ENCODE measurements at places on chromosomes 2 and 18. TPM values are rescaled to one million over a fixed set of nuclear protein-coding genes. Genes with fewer than 3 reads are reported as not detected.

GPR45 gene
- total RNA-seq = not detected

ABCG8 gene
- not detected for total RNA-seq

SPP2 gene
- not detected for total RNA-seq

ANKRD29 gene
- 32.9 TPM for total RNA-seq

FRZB gene
- 3.9 TPM for total RNA-seq

ACMSD gene
- not detected for total RNA-seq

CD207 gene
- 2.5 TPM for total RNA-seq

GRCh38 chr2:209008636-209009287 lies 415.1 kb upstream of the MAP2 start:
- no peaks in the 10 kb centered on the region for H3K36me3 ChIP-seq
- H3K4me1 ChIP-seq = no peaks in the 10 kb centered on the region
- H3K27ac ChIP-seq = no peak overlapping the region
- H3K4me3 ChIP-seq = no peak overlapping the region

- no peak overlapping the region for H3K27ac ChIP-seq
- no peaks in the 10 kb centered on the region for H3K36me3 ChIP-seq
Measured at GRCh38 chr18:13120983-13121441, 97.5 kb upstream of the LDLRAD4 start.

GRCh38 chr2:167592441-167592840 lies 655.0 kb downstream of the STK39 start:
- H3K4me1 ChIP-seq = no peaks in the 10 kb centered on the region
- DNase-seq = no peak
- no peak overlapping the region for H3K4me3 ChIP-seq
- H3K36me3 ChIP-seq = no peaks in the 10 kb centered on the region

- H3K4me3 ChIP-seq = no peak overlapping the region
- H3K27ac ChIP-seq = no peak overlapping the region
- H3K27me3 ChIP-seq = no peaks in the 10 kb centered on the region
- H3K36me3 ChIP-seq = no peaks in the 10 kb centered on the region
- peaks cover 30% of the 10 kb centered on the region for H3K4me1 ChIP-seq
- no peak for DNase-seq
Measured at GRCh38 chr2:47225061-47225783, 70.1 kb upstream of the STPG4 start.

GRCh38 chr2:202035089-202035940 lies 1.7 kb downstream of the FZD7 start:
- peak overlapping the region; percentile 92 for H3K27ac ChIP-seq
- DNase-seq = no peak
- peaks cover 41% of the 10 kb centered on the region for H3K4me1 ChIP-seq
- peak overlapping the region; percentile 84 for H3K4me3 ChIP-seq

DNA sequence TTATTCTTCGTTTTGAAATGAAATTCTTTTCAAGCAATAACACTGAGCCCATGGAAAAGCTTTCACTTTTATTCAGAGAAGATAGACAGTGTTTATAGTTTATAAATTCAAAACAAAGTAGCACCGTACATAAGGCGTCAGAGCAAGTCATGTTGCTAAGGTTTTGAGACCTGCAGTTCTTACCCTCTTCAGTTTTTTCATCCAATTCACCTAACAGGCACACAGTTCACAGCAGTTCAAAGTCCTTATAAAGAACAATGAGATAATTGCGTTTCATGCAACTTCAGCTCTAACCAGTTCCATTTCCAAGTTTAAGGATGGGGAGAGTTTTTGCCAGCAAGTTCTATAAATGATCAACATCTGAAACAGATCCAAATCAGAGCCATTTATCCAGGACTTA lies 96.7 kb downstream of the ARHGAP15 start:
- no peak overlapping the region for H3K27ac ChIP-seq
- no peaks in the 10 kb centered on the region for H3K27me3 ChIP-seq
- DNase-seq = no peak
- no peak overlapping the region for H3K4me3 ChIP-seq

- no peaks in the 10 kb centered on the region for H3K36me3 ChIP-seq
- H3K27me3 ChIP-seq = no peaks in the 10 kb centered on the region
- H3K4me1 ChIP-seq = no peaks in the 10 kb centered on the region
Measured at GRCh38 chr2:68787356-68787755, 52.7 kb downstream of the ARHGAP25 start.

DNA sequence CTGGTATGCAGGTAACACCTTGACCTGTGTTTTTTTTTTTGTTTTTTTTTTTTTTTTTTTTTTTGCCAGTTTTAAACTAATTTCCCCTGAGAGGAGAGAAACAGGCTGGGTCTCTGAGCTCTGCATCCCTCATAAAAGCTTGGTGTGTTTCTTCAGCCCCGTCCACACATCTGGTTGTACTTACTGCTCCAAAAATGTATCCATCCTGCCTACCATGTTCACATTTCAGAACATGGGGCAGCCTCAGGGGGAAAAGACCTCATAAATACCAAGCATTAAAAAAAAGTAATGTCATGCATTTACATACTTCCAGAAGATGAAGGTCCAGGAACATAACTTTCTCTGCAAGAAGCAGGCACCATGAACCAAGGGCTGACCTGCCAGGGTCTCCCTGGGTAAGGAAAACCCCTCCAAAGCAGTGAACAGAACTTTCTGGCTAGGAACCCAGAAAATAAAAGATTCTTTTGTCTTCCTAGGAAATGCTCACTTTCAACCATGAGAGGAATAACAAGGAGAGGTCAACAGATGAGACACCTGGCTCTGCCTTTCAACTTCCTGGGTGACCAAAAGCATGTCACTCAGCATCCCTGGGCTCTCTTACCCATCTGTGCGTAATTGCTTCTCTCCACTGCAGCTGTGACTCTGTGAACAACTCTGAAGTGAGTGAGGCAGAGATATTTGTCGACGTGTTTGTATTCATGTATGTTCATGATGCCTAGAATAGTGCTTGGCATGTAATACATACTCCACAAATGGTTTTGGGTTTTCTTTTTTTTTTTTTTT lies 118.6 kb downstream of the MCFD2 start:
- no peaks in the 10 kb centered on the region for H3K36me3 ChIP-seq
- no peaks in the 10 kb centered on the region for H3K27me3 ChIP-seq
- H3K4me3 ChIP-seq = no peak overlapping the region
- no peak for DNase-seq
- H3K4me1 ChIP-seq = no peaks in the 10 kb centered on the region

DNA sequence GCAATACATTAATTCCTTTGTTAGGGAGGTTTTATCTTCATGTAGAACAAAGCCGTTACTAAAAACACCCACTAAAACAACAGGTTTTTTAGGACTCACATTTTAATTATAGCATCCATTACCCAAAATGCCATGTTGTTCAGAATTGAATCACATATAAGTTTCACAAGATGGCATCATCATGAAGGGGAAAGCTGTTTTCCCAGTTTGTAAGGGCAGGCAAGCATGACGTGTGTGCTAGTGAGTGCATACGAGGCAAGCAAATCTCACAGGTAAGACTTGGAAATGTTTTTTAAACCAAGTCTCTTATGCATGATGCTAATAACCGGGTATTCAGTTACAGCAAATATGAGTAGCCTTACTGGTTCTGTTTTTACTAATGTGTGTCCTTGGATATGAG lies 111.8 kb upstream of the NFATC1 start:
- H3K4me1 ChIP-seq = no peaks in the 10 kb centered on the region
- no peak overlapping the region for H3K4me3 ChIP-seq
- H3K27me3 ChIP-seq = no peaks in the 10 kb centered on the region
- no peak overlapping the region for H3K27ac ChIP-seq
- H3K36me3 ChIP-seq = no peaks in the 10 kb centered on the region

DNA sequence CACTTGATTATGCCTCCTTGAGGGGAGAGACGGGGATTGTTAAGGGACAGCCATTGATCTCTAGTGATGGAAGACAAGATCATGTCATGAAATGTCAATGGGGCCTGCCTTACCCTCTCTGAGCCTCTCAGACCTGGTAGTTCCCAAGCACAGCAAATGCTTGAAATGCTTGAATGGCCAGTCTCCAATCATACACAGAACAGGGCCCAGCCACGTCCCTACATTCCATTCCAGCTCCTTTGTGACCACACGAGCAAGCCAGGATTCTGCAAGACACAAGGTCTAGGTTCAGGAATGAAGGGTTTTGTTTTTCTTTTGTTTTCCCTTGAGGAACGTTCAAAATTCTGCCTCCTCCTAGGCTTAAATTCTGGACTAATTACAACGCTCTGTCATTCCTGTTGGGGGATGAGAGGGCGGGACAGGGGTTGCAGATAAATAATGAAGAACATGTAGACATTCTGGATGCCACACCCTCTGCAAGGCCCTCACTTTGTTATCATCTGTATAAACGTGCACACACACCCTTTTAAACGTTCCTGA lies 98.1 kb upstream of the YPEL5 start:
- H3K4me3 ChIP-seq = no peak overlapping the region
- no peak for DNase-seq
- H3K36me3 ChIP-seq = no peaks in the 10 kb centered on the region
- no peak overlapping the region for H3K27ac ChIP-seq
- no peaks in the 10 kb centered on the region for H3K4me1 ChIP-seq

GRCh38 chr2:20137131-20137571 lies 85.7 kb upstream of the LAPTM4A start:
- no peaks in the 10 kb centered on the region for H3K27me3 ChIP-seq
- no peak for DNase-seq

DNA sequence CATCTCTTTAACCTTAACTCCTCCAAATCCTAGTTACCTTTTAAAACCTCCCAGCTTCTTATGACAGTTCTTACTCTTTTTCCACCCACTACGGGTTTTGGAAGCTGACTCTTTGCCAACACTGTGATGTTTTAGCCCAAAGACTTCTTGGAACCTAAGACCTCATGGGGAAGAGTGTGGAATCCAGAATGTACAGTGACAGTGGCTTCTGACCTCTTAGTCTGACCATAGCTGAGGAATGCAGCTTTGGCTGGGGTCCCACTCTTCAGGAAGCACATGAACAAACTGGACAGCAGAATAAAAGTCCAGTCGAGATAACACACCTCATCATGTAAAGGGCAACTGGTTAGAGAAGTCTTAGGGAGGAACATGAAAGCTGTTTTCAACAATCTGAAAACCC lies 161.1 kb upstream of the PKDCC start:
- H3K4me1 ChIP-seq = no peaks in the 10 kb centered on the region
- H3K27ac ChIP-seq = no peak overlapping the region
- no peaks in the 10 kb centered on the region for H3K36me3 ChIP-seq
- H3K27me3 ChIP-seq = no peaks in the 10 kb centered on the region
- peak; percentile 70 for DNase-seq

DNA sequence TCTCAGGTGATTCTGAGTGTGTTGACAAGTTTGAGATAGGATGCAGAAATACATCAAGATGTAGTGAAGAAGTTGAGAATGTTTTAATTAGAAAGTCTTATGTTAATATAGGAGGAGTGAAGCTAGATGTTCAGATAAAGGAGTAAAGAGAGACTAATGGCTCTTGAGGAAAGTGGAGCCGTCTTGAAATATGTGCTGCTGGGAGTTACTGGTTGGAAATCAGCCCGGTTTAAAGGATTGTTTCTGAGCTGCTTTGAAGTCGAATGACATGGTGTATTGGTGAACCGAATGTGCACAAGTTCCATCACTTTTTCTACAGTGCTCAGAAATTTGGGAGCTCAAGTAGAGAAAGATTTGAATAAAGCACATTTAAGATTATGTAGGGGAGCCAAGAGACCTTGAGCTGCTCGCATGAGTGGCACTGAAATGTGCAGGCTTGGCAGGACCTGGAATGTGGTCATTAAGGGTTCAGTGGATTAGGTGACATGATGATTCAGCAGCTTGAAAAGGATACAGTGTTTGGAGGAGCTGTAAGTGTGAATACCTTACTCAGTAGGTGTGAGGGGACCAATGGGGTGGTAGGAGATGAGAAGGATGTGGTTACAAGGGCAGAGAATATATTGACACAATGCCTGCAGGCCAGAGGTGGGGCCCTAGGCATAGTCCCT lies 68.6 kb downstream of the CAB39 start:
- H3K4me1 ChIP-seq = peaks cover 59% of the 10 kb centered on the region
- DNase-seq = no peak
- H3K27ac ChIP-seq = no peak overlapping the region
- no peak overlapping the region for H3K4me3 ChIP-seq
- no peaks in the 10 kb centered on the region for H3K36me3 ChIP-seq

GRCh38 chr2:204539019-204539385 lies 6.3 kb upstream of the PARD3B start:
- no peak overlapping the region for H3K4me3 ChIP-seq
- H3K4me1 ChIP-seq = no peaks in the 10 kb centered on the region
- no peak for DNase-seq
- no peaks in the 10 kb centered on the region for H3K27me3 ChIP-seq
- H3K36me3 ChIP-seq = no peaks in the 10 kb centered on the region

DNA sequence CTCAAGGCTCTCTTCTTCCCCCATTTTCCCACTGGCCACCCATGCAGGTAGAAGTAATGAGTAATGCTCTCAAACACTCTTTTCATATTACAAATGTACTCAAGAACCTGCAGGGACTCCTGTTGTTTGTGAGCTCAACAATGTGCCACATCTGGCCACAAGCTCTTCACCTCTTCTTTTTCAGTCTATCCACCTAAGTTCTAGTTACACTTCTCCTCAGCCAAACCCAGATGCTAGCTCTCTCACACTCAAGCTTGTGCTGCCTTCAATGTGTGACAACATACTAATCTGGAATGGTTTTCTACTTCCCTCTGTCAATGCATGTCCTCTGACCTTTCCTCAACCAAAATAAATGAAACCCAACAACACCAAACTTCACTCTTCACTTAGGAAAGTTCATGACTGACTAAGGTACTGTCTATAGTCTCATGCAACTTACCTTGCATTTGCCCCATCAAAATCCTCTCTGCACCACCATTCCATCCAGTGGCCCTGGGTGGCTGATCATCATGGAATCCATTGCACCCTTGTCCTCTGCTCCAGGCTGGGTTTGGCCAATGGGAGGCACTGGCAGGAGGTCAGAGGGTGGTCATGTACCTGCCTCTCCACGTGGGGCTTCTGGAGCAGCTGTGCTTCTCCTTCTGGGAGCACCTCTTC lies 5.3 kb upstream of the IL18R1 start:
- no peak overlapping the region for H3K27ac ChIP-seq
- H3K4me3 ChIP-seq = no peak overlapping the region
- H3K4me1 ChIP-seq = no peaks in the 10 kb centered on the region
- H3K27me3 ChIP-seq = no peaks in the 10 kb centered on the region
- H3K36me3 ChIP-seq = no peaks in the 10 kb centered on the region
- no peak for DNase-seq

DNA sequence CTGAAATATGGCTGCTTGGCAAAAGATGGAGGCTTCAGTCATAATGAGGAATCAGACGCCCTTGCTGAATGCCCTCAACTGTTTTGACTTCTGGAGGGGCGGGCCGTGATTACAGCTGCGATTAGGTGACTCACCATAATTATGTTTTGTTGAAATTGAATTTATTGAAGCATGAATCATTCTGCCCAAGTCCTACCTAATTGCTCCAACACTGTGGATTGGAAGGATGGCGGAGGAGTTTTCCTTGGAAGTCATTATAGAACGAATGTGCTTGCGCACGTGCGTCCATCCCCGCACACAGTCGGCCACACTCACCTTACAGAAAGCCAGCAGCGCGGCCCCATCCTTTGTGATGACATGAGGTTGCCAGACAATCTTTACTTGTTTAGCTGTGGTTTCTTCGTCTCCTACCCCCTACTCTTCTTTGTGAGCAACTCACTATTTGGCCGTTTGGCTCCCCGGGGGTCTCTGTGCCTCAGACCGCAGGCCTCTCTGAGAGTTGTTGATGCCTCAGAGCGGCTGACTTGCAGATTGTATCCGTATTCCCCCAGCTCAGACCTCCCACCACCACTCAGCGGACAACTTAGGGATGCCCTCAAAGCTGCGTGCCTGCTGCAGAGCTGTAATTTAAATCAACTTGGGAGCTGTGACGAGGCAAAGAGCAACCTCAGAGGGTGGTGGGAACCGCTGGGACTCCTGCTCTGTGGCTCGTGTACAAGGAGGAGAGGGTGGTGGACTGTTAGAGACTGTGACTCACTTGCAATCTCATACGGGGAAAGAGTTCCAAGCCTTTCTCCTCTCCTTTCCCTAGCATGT lies 513.4 kb downstream of the TNS1 start:
- H3K27me3 ChIP-seq = no peaks in the 10 kb centered on the region
- DNase-seq = no peak
- H3K36me3 ChIP-seq = no peaks in the 10 kb centered on the region
- H3K4me1 ChIP-seq = no peaks in the 10 kb centered on the region
- H3K27ac ChIP-seq = no peak overlapping the region
- no peak overlapping the region for H3K4me3 ChIP-seq
